OCI-LY7 (cell line): ENCODE measurements at places on chromosomes 5 and 9.

DNA sequence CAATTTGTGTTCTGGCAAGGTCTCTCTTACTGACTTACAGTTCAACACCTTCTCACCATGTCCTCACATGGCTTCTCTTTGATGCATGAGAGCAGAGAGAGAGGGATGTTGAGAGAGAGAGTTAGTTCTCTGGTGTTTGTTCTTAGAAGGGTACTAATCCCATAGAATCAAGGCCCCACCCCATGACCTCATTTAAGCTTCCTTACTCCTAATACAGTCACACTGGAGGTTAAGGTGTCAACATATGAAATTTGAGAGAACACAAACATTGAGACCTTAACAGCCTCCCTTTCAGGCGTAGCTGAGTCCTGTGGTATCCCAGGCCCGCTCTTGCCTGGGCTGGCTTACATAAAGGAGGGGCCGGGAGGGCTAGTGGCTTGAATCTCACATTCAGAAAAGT is 10.6 kb upstream of the SEMA6A start:
- DNase-seq: no peak

GRCh38 chr9:85056203-85056572 is 386.7 kb downstream of the NTRK2 start:
- DNase-seq: no peak

GRCh38 chr9:113775749-113776148 is 100.4 kb upstream of the ZNF618 start:
- no peak for DNase-seq

DNA sequence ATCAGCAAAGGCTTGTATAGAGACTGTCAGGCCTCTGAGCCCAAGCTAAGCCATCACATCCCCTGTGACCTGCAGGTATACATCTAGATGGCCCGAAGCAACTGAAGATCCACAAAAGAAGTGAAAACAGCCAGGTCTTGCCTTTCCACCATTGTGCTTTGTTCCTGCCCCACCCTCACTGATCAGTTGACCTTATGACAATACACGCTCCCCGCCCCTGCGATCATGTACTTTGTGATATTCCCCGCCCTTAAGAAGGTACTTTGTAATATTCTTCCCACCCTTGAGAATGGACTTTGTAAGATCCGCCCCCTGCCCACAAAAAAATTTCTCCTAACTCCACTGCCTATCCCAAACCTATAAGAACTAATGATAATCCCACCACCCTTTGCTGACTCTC is 18.6 kb upstream of the NPM1 start:
- no peak for DNase-seq

DNA sequence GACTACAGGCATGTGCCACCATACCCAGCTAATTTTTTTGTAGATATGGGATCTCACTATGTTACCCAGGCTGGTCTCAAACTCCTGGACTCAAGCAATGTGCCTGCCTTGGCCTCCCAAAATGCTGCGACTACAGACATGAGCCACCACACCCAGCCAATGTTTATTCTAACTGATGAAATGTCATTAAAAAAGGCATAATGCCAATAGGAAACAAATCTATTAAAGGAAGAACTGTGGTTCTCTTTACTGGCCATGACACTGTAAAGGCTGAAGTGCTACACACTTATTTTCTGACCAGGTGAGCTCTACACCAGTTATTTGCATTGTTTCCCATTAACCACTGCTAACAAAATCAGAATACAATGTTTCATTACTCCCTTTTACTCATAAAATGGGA is 106.0 kb downstream of the STRBP start:
- DNase-seq: no peak

GRCh38 chr5:181044662-181045305 is 4.7 kb downstream of the BTNL9 start:
- DNase-seq: peak; percentile 66

DNA sequence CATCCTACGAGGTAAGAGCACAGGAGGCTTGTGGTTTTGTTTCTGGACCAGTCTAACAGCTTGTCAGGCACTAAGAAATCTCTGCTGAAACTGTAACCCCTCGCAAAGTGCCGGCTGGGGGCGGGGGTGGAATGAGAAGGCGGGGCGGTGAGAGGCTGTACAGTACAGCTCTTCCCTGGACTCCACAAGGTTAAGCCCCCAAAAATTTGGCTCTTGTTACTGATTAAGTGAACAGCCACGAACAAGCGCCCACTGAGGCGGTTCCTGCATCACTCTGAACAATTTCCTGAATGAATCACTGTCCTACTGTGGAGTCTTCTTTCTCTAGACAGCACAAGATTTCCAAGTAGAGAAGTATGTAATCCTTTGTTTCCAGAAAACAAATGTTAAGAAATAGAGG is 6.8 kb downstream of the FBP2 start:
- DNase-seq: peak; percentile 28

- DNase-seq: no peak
Observed at GRCh38 chr9:11233696-11234095, 620.9 kb upstream of the PTPRD start.

- DNase-seq: no peak
Observed at GRCh38 chr5:69414885-69415583, at the start of gene MARVELD2. TSS of gene MARVELD2 (plus strand) at chr5:69415116. CDS start at chr5:69419386, 4,270 bp downstream.

GRCh38 chr5:151523335-151523734 is 67.8 kb downstream of the FAT2 start:
- peak; percentile 45 for DNase-seq

DNA sequence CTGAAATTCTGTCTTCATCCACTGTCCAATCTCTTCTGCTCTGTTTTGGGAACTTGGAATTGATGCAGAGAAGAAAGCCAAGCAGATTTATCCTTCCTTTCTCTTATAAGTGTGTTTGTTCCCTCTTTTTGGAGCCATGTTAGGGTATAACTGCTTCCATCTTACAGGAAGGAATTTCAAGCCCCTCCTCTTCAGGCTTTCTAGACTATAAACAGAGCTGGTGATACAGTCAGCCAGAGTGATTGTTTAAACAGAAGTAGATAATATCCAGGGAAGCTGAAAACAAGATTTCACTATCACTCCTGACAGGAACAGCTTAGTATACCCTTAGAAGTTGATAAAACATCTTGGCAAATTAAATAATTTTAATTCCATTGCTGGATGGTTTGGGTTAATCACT is 102.1 kb upstream of the DMRT1 start:
- no peak for DNase-seq

GRCh38 chr5:134738963-134739661 is 764 bp downstream of the CAMLG start:
- peak; percentile 65 for DNase-seq

DNA sequence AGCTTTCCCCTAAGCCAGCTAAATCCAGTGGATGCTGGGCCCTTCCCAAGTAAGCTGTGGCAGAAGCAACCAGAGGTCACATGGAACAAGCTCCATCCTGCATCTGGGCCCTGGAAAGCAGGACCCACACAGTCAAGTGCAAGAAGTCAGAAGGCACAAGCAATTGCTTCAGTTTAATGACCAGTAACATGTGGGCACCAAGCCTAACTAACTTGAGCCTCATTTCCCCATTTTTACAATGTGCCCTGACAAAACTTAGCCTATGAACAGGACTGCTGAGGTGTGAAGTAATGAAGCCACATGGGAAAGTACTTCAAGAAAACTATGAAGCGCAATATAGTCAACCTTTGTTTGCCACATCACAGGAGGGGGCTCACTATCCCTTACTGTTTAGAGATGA is 90.5 kb downstream of the TLE1 start:
- no peak for DNase-seq

- DNase-seq: no peak
Observed at GRCh38 chr5:76178913-76179312, 95.7 kb downstream of the SV2C start.

DNA sequence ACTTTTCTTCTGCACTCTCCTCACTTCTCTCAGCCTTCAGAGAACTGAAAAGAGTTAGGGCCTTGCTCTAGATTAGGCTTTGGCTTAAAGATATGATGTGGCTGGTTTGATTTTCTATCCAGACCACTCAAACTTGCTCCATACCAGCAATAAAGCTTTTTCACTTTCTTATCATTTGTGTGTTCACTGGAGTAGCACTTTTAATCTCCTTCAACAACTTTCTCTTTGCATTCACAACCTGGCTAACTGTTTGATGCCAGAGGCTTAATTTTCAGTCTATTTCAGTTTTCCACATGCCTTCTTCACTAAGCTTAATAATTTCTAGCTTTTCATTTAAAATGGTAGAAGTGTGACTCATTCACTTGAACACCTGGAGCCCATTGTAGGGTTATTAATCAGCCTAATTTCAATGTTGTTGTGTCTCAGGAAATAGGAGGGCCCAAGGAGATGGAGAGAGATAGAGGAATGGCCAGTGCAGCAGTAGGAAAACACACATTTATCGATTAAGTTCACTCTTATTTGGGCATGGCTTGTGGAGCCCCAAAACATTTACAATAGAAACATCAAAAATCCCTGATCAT is 5.9 kb downstream of the ATPSCKMT start:
- DNase-seq: no peak

DNA sequence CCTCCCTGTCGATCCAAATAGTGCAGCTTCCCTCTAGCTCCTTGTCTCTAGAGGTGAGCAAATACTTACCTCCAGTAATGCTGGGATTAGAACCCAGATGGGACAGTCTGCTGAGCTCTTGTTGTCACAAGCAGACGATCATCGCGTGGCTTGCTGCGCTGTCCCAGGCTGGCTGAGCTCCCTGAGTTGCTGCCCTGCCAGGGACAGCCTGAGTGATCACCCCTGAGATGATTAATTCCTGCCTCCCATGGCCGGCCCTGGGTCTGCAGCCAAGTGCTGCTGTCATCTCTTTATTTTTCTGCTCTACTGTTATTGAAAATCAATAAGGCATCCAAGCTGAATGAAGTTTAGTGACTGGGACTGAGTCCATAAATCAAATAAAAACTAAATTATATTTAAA is 94.0 kb upstream of the ALDH1B1 start:
- DNase-seq: no peak

DNA sequence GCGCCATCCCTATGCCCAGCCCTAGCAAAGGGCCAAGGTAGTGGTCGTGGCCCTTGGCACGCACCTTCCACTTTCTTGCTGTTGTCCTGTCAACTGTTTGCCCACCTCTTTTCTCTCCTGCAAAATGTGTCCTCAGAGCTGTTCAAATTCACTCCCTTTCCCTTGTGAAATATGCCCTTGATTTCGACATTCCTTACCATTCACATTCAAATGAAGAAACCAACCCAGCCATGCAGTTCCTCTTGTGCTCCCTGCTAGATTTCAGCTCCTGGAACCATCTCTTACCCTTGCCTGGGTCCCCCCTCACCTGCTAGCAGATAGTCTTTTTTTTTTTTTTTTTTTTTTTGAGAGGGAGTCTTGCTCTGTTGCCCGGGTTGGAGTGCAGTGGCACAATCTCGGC is 19.6 kb upstream of the HRH2 start:
- no peak for DNase-seq

- DNase-seq: peak; percentile 24
Observed at GRCh38 chr9:126516936-126517832, 96.5 kb upstream of the LMX1B start.

DNA sequence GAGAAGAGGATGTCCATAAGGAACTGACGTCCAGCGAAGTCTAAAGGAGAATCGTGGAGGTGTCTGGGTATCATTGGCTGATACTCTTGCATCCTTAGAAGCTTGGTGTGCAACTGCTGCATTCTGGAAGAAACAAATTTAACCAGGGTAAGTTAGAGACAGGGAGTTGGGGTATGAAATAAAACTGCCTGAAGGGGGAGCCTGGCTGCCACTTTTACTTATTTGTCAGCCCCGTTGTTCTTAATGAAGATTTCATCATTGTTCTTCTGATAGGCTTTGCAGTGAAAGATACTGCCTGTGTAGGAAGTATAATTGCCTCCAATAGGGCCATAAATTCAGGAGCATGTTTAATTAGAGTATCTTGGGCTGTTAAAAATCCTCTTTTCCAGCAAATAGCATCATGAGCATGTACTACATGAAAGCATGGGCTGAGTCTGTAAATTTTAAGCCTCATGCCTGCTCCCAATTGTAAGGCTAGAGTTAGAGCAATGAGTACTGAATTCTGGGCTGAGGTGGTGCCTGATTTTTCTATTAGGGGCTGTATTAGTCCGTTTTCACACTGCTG is 1264.5 kb upstream of the ACO1 start:
- peak; percentile 34 for DNase-seq
